ENCODE measurements at places on chromosomes 4 and X.

DNA sequence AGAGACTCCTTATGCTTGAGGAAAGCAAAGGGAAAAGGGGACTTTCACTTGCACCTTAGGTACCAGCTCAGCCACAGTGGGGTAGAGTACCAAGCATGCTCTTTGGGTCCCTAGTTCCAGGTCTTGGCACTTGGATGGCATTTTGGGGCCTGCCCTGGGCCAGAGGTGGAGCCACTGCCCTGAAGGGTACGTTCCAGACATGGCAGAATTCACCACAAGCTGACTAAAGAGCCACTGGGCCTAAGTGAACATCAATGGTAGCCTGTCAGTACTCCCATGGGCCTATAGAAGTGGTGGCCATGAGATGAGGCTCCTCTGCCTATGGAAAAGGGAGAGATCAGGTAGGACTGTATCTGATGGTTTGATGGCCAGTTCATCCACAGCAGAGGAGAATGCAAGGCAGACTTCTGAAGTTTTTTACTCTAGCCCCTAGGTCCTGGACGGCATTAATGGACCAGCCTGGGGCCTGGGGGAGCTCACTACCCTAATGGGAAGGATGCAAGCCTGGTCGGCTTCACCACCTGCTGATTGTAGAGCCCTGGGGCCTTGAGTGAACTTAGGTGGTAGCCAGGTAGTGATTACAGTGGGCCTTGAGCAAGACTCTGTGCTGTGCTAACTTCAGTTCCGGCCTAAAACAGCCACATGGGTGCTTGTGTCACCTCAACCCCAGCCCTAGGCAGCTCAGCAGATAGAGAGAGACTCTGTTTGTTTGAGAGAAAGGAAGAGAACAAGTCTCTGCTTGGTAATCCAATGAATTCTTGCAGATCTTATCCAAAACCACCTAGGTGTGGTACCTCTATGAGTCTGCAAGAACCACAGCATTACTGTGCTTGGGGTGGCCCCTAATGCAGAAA is 19.8 kb upstream of the HSFX4 start:
- DNase-seq: no peak

GRCh38 chrX:86935988-86936387 is 581.6 kb upstream of the KLHL4 start:
- no peak for DNase-seq

- no peak for DNase-seq
Measured at GRCh38 chr4:2742823-2743517, 13.2 kb downstream of the TNIP2 start.

DNA sequence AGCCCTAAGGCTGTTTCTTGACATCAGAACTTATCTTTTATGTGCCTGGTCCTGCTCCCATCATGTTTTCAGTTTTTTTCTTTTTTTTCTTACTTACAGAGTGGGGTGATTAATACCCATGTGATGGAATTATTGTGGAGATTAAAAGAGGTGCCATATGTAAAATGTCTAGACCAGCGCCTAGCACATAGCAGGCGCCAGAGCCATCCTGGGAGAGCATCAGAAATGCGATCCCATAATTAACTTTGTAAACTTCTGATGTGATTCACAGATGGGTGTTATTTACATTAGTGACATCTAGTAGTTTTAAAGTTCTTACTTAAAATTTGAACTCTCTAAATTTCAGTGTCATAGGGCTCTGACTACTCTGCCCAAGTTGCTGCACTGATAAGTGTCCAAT is 66.2 kb upstream of the PGRMC2 start:
- no peak for DNase-seq

GRCh38 chr4:146338512-146338911 is 124.2 kb downstream of the REELD1 start:
- no peak for DNase-seq

GRCh38 chr4:40681600-40681999 is 51.9 kb upstream of the RBM47 start:
- no peak for DNase-seq

- DNase-seq: no peak
Measured at GRCh38 chrX:50107470-50107869, 93.3 kb downstream of the AKAP4 start.

DNA sequence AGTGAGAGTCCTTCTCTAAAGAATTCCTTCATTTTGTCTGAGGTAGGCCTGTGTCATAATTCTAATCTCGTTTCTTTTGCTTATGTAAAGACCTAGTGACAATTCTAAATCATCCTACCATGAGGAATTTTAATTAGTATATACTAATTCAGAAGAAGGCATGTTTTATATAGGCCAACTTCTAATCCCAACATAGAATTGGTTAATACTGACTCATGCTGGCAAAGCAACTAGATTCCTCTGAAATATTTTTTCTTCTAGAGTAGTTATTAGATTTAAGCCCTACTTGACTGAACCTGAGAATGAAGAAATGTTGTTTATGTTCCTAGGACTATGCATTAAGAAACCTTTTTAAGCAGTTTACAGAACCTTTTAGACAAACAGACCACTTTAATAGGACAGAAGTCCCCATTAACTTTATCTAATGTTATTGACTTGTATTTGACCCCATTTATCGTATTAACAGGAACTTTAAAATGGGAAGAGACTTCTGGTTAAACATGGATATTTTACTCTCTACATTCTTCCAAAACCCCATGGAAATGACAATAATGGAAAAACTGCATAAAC is 56.1 kb upstream of the EIF1AX start:
- no peak for DNase-seq

- no peak for DNase-seq
Measured at GRCh38 chr4:120691106-120691505, 231.4 kb downstream of the PRDM5 start.

DNA sequence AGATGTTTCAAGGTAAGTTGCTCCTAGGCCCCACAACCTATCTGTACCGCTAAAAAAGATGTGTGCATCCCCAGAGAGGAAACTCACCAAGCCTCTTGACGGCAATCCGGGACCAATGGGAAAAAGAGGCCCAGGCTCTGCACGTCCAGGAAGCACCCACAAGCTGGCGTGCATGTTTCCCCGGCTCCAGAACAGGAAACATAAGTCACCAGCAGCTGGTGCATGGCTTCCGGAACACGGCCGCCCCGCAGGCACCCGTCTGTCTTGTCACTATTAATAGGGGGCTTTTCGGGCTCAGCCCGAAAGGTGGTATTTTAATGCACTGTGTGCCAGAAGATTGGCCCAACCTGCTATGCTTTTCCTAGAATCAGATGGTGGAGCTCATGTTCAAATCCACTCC is 22.2 kb downstream of the CRMP1 start:
- no peak for DNase-seq

DNA sequence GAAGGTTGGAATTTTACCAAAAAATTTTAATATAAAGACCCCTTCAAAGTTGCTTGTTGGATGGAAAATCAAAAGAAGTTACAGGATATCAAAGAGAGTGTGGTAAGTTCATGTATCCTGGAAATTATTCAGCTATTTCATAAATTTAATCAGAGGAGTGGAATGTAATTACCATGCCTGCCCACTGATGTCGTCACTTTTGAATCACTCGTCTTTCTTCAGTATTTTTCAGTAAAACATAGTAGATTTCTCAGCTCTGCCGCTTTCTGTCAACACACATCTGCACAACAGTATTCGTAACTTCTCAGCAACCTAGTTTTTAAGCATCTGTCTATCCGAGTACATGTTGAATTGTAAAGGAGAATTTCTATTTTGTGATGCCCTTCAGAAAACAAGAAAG is 2163.0 kb upstream of the AGA start:
- DNase-seq: no peak

DNA sequence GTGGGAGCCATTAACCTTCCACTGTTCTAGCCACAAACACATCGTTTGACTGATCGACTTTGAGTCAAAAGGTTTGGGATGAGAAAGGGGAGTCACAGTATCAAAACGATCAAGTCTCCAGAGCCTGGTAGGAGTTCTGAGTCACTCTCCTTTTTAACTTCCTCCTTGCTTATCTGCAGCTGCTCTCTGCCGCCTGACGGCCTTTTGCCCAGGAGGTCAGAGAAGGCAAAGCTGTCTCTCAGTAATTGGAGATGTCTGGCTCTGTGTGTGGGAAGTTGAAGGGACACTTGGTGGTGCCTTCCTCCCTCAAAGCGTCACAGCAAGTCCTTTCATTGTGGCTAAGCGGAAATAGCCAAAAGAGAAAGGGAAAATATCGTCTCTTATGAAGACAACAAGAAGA is 63.1 kb downstream of the ANOS1 start:
- no peak for DNase-seq

GRCh38 chr4:62450740-62451139 is 1250.6 kb downstream of the ADGRL3 start:
- no peak for DNase-seq

GRCh38 chr4:142940425-142941330 is 94.6 kb upstream of the INPP4B start:
- no peak for DNase-seq

DNA sequence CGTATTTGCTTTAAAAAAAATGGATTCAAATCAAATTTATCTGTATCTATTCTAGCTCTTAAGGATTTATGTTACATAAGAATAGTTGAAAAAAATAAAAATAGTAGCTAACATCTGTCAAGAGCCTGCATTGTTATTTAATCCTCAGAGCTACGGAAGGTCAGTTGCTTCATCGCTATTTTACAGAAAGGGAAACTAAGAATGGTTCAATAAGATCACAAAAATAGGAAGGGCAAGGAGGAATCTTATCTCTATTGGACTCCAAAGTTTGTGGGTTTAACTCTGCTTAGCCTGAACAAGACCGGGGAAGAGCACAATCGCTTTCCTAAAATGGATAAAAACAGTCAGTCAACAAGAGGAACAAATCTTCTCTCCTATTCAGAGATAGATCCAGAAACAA is 270.2 kb upstream of the SMIM31 start:
- DNase-seq: no peak

DNA sequence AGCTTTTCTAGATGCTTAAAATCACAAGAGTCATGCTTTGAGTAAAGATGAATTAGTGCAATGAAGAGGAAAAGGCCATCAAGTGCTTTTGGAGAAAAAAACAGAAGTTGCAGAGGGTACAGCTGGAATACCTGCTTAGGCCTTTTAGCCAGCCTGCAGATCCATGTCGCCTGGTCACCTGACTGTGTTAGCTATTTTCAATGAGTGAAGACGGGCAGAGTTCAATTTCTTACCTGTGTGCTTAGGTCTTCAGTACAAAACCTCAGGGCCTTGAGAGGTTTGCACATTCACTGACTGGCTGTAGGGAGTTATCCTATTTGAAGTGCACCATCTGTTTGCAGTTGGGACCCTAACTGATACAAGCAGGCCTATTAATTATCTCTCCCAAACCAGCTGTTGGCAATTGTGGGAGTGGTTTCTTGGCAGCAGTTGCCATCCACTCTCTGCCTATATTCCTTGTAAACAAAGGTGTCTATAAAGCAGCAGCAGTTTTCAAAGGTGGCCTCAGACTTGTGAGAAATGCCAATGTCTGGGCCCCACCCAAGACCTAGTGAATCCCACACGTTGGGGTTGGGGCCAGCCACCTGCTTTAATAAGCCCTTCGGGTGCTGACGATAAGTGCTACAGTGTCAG is 16.3 kb upstream of the FAT1 start:
- no peak for DNase-seq

- no peak for DNase-seq
Measured at GRCh38 chr4:23857367-23857959, 32.4 kb downstream of the PPARGC1A start.

GRCh38 chrX:117957128-117957527 is 159.5 kb downstream of the KLHL13 start:
- DNase-seq: no peak

DNA sequence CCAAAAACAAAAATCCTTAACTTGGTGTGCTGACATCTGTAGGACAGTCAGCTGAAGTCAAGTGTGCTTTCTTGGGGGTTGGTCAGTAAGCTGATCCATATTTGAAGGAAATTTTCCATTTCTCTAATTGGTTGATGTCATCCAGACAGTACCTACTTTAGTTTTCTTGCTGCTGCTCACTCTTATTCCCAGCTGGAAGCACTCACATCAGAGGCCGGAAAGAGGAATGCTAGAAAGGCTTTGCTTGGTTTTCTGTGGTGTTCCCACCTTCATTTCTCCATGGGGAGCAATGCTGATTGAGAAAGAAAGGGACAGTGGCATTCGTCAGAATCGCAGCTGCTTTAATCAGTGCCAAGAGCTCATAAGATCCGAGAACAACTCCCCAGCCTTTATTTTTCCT is 227.0 kb downstream of the C4orf33 start:
- no peak for DNase-seq

DNA sequence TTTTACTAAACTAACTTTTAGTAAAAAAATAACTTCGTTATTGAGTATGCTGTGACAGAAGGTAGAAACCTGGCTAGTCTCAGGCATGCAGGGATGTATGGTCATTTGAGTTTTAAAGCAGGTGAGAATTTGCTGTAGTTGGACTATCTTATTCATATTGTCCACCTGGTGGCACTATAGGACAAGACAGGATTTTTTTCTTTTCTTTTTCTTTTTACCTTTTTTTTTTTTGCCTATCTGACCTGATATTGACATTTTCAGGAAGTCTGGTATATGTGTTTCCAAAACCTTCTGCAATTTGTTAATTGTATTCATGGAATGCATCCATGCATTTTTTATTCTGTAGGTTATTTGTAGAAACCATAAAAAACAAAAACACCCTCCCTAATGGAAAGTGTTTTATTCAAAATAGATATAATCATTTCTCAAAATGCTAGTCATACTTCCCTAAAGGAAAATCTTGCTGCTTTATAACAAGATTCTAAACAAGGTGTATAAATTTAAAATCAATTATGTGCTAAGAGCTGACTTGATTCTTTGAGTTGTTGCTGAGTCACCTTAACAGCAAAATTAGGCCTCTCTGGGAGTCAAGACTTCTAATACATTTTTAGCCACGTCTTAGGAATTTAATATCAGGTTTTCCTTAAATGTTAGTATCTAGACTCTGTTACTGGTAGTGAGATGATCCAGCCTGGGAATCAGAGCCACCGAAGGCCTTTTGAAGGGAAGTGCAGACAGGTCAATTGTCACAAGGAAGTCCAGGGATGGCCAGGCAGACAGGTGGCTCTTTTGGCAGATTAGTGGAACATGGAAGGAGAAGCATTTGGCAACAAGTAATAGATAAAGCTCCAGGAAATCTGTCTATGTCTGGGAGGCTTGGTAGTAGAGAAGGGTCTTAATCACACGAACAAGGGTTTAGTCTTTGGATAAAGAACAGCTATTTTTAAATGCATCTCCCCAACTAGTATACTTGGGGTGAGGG is 201.3 kb upstream of the GNPDA2 start:
- no peak for DNase-seq

GRCh38 chr4:121003863-121004262 is 68.5 kb downstream of the NDNF start:
- DNase-seq: no peak

- DNase-seq: no peak
Measured at GRCh38 chrX:40040686-40041461, 56.9 kb downstream of the BCOR start.

DNA sequence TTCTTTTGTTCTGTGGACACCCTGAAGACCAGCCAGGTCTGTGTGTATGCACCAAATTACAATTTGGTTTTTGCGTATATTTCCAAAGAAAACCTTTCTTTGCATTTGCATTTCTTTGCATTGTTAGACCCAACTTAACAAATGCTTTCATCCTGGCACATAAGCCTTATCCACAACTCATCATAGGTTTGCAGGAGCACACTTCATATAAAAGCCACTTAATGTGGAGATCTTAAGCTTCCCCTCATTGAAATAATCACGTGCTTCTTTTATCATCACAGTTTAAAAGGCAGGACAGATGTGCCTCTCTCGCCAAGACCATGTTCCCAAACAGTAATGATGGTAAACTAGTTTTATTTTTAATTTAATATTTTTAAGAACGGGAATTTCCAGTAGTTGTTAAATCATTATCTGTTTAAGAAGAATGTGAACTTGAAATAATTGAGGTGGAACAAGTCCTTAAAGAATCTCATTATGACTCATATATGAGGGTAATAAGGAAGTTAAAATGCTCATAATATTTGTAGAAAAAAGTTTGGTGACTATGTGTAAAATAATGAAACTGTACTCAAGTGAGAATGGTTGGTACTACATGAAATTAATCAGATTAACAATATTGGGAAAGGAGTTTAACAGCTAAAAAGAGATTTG is 65.5 kb downstream of the GLRA3 start:
- no peak for DNase-seq

All from cerebellar nuclear complex (tissue), 1 donor.